ENCODE measurements at places on chromosomes 2 and 18.

DNA sequence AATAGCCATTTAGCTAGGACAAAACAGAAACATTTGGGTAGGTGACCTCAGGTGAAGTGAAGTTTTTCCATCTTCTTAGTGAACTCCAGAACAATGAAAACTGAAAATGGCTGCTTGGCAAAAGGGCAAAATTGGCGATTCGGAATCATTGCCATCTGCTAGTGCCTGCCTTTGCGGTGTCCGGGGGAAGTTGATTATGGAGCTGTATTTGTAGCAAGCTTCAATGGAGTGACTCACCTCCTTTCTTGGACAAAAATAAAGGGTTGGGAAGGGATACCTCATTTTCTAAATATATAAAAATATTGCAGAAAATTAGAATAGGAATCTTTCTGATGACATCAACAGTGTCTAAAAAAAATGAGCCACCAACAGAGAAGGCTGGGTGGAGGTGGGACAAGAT lies 460.5 kb downstream of the TGIF1 start:
- DNase-seq = no peak

DNA sequence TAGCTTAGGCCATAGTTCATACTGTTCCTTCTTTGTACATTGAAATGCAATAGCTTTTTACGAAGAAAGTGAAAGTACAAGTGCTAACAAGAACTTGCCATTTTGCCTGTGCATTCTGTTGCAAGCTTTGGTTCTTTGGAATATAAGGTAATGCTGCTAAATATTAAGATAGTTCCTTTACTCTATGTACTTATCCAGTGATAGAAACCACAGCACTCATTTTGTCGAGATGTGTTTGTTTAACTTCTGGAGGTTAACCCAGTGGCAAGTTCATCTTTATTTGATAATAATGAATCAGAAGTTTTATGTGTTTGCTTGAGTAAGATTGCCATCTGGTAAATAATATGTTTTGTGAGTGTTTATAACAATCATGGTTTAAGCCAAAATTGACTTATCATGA lies 373.1 kb upstream of the FANCL start:
- DNase-seq = no peak

- DNase-seq = no peak
These were observed 501.7 kb upstream of the TCF4 start for GRCh38 chr18:56089612-56090258.

DNA sequence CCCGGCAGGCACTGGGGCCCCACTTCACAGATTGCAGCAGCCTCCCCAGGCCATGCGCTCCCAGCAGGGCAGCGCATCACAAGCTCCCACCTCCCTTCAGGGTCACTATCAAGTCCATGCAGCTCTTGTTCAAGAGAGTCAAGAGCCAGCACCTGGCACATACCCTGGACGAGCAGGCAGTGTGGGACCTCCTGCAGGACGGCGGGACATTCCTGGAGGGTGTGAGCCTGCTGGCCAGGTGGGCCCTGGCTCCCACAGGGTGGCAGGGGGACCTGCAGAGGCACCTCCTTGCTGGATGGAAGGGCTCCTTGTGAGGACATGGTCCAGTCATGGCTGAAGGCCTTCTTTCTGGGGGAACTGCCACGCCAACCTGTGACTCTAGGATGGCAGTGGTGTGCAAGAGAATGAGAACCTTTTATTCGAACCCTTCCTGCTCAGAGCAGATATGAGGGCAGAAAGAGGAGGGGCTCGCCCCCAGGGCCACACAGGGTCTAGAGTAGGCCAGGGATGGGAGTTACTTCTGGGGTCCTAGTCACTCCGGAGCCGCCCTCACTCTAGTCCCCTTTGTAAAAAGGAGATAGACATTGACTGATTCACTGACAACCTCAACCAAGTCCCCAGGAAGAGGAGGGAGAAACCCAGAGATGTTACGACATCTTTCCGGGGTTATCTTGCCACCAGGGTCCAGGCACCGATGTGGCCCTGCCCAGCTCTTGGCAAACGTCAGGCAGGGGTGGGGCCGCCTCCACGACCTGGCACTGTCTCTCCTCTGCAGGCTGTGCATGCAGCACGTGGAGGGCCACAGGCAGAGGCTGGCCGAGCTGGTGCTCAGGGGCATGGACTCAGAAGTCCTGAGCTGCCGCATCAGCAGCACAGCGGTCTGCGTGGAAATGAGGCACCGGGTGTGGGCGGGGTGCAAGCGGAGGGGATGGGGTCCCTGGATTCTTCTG lies 31.3 kb downstream of the HJURP start:
- no peak for DNase-seq

DNA sequence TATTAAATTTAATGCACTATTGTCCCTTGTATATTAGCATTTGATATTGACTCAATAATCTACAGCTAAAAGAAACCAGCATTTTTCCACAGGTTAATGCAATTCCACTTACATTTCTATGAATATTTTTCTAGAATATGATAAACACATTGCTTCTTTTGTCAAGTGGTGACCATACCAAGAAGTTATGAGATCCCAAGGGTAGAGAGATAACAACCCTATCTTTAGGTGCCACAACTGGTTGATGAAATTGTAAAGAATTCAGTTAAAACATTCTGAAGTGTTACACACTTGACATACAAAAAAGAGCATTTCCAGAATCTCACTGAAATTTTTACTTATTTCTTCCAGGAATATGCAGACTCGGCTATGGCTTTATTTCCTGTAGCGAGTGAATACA lies 56.0 kb downstream of the ABCG8 start:
- no peak for DNase-seq

- DNase-seq = no peak
These were observed 533.0 kb downstream of the THSD7B start for GRCh38 chr2:137298377-137298776.

GRCh38 chr2:80719607-80720006 lies 415.1 kb upstream of the LRRTM1 start:
- no peak for DNase-seq

GRCh38 chr2:190891372-190891771 lies 10.8 kb downstream of the GLS start:
- no peak for DNase-seq

DNA sequence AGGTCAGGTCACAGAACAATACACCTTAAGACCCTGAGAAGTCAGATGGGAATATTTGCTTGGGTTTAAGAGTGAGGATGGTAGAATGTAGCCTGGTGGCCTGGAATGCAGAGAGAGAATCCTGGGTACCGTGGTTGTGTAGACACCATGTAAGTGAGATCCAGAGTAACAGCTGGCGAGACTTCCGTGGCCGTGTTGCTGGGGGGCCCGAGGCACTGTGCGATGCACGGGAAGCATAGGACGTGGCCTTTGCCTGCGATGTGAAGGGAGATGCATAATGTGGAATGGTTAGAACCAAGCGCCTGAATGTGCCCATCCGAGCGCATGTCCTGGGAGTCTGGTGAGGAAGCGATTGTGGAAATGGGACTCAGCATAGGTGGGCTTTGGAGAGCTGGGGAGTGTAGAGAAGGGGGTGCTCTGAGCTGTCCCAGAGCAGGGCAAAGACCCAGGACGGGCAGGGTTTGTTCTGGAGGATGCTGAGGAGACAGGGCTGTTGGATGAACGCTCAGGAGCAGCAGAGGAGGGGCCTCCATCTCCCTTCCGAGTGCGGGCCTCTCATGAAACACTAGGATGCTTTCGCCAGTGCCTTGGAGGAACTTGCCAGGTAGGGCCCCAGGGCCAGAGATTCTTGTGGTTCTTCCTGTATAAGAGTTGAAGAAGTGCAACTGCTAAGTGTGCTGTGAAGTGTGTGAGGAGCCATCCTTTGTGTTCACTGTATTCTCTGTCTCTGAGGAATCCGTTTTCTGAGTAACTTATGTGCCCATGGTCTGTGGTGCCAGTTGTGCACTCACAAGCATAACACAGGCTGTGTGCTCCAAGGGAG lies 7.1 kb downstream of the RNF144A start:
- no peak for DNase-seq

- DNase-seq = no peak
These were observed 79.0 kb downstream of the TNP1 start for GRCh38 chr2:216780843-216781242.

- no peak for DNase-seq
These were observed 133.9 kb upstream of the CDH20 start for GRCh38 chr18:61199171-61199848.

DNA sequence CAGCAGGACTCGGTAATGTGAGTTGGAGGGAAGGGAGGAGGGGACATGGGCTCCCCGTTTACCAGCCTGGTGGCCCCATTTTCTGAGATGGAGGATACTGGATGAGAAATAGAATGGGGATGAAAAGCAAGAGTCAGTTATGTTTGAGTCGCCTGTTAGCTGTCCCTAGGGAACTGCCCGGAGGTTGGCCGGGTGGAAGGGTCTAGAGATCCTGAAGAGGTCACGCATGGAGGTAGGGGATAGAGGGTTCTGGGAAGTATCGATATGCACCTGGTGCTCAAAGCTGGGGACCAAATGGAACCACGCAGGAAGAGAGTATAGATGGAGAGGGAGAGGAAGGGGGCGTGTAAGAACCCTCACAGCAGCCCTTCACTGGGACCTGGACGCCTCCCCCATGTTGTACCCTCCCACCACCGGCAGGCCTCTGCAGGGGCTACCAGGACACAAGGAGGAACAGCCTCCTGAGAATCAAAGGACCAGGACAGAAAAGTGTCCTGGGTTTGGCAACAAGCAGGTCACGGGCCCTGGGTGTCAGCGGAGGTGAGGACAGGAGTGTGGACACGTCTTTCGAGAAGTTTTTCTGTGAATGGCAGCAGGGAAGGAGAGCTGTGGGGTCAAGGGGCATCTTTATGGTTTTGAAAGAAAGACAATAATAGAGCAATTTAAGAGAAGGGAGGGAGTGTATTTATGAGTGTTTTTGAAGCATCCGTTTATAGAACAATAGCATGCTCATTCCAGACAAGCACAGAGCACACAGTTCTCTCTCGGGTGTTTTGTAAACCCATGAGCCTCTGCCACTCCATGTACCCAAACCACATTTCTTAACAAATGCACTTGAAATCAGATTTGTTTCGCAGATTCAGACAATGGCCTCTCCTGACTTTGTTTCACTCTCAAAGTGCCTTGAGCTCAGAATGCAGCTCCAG lies 132.2 kb downstream of the SMAD7 start:
- no peak for DNase-seq

- DNase-seq = no peak
These were observed 192.3 kb downstream of the MCFD2 start for GRCh38 chr2:46723346-46723745.

DNA sequence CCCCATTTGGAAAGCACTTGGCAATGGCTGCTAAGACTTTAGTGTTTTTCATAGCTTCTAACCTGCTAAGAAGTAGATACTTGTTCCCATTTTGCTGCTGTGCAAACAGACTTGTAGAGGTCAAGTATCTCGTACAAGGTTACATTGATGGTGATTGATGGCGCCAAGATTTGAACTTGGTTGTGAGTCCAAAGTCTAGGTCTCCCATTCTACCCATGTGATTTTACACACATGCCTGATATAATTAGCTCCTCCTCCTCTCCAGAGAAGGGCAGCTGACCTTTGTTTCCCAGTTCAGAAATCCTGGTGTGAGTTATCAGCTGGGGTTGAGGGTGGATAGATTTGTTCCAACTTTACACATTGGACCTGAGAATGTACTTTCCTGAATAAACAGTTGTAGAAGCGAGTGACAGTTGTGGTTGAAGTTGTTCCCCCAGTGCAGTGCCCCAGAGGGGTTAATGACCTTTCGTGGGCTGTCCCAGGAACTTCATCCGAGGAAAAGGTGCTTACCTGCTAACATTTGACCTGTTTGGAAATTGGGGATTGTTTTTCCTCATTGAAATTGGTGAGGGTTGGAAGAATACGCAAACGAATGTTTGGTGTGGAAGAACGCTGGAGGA lies 10.4 kb downstream of the TCF7L1 start:
- DNase-seq = no peak

DNA sequence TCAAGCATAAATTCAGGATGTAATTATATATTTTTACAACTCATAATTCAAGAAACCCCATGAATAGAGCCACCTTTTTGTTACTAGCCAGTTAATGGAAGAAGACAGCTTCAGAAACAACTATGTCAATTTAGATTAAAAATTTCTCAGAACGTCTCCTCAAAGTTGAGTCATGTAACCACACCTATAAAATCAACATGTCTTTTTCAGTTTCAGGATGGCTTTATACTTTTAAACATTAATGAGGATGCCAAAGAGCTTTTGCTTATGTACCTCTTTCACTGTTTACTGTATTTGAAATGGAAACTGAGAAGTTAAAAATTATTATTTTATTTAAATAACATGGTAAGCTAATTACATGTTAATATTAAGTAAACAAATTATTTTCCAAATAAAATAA lies 280.1 kb downstream of the PTH2R start:
- DNase-seq = no peak

DNA sequence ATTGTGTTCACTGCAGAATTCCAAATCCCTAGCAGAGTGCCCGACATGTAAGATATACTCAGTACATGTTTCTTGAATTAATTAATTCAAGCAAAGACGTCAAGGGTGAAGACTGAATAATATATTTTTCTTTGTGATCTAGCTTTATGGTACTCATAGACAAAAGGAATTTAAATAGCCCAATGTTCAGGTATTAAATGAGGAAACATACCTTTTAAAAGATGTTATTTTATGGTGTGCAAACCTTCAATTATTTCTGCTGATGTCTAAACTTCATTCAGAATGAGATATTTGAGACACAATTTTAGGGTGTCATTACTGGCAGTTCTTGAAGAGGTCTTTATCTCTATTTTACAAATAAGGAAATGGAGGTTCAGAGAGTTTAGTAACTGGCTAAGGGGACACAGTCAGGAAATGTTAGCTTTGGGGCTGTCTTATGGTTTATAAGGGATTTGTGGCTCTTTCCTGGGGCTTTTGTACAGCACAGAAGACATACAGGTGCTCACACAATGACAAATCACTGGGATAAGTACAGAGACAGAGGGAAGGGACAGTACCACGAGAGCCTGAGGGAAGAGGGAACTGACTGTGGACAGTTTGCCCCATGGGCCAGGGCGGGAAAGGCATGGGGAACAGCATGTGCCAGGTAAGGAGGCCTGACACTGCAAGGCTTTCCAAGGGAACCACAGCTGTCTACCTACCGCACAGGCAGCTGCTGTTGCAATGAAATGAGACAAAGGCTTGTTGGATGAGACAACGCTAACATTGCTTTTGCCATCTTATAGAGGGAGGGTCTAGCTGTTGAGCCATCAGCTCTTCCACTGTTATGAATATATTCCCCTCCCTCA lies 155.3 kb downstream of the DDX1 start:
- DNase-seq = no peak

GRCh38 chr18:9103376-9103873 lies 926 bp downstream of the NDUFV2 start:
- no peak for DNase-seq

- no peak for DNase-seq
These were observed 219.6 kb downstream of the MBD2 start for GRCh38 chr18:54004828-54005227.

GRCh38 chr18:59993560-59993959 lies 93.8 kb downstream of the PMAIP1 start:
- DNase-seq = no peak

- no peak for DNase-seq
These were observed 464 bp upstream of the SESTD1 start for GRCh38 chr2:179265082-179265510.
